ENCODE measurements at places on chromosomes 2 and 18.

GRCh38 chr2:105140240-105140568 is 101.3 kb upstream of the GPR45 start:
- DNase-seq, result no peak

DNA sequence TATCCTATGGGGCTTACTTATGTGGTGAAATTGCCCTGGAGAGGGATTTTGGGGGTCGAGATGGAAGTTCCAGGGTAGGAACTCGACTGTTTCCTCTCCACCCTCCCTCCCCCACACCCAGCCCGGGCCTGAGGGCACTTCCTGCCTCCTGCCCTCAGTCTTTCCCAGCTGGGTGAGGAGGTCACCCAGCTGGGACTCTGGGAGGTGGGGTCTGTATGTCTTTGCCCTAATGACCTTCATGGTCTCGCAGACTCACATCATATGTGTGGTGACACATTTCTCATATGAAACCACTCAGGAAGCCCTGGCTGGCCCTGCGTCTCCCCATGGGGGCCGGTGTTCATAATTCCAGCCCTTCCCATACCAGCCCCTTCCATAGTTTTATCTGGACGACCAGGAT is 12.4 kb downstream of the ATOH8 start:
- no peak for DNase-seq

- DNase-seq, result no peak
Measured at GRCh38 chr2:189485146-189485545, 43.9 kb downstream of the WDR75 start.

- DNase-seq, result no peak
Measured at GRCh38 chr2:208090420-208090819, 33.9 kb downstream of the CRYGD start.

All from hematopoietic multipotent progenitor cell treated with erythropoietin and hydrocortisone succinate and interleukin-3 and kit ligand, for 17 days (in vitro differentiated cells).